ENCODE measurements at places on chromosomes 1 and 21. TPM values are rescaled to one million over a fixed set of nuclear protein-coding genes. Genes with fewer than 3 reads are reported as not detected.

Gene KCNN3
- not detected for total RNA-seq

Gene SPRR1B
- not detected for total RNA-seq

Gene RNF186
- total RNA-seq, result not detected

Gene TXLNA
- total RNA-seq, result 25.9 TPM

Gene ADAM30
- total RNA-seq, result not detected

Gene TEX38
- total RNA-seq, result not detected

Gene EDN2
- total RNA-seq, result 31.3 TPM

Gene TMCC2
- total RNA-seq, result 1.6 TPM

Gene BRDT
- total RNA-seq, result not detected

Gene MYOG
- total RNA-seq, result not detected

Gene VWA1
- total RNA-seq, result 14.2 TPM

Gene EVA1C
- total RNA-seq, result 55.7 TPM

Gene DDI2
- total RNA-seq, result 7.5 TPM

All from A549 treated with Mapracorat at 1 μM for 4 hours (cell line).